ENCODE measurements at places on chromosomes 2 and 18. TPM values are rescaled to one million over a fixed set of nuclear protein-coding genes. Genes with fewer than 3 reads are reported as not detected.

Gene CRYBA2
- not detected for total RNA-seq

DNA sequence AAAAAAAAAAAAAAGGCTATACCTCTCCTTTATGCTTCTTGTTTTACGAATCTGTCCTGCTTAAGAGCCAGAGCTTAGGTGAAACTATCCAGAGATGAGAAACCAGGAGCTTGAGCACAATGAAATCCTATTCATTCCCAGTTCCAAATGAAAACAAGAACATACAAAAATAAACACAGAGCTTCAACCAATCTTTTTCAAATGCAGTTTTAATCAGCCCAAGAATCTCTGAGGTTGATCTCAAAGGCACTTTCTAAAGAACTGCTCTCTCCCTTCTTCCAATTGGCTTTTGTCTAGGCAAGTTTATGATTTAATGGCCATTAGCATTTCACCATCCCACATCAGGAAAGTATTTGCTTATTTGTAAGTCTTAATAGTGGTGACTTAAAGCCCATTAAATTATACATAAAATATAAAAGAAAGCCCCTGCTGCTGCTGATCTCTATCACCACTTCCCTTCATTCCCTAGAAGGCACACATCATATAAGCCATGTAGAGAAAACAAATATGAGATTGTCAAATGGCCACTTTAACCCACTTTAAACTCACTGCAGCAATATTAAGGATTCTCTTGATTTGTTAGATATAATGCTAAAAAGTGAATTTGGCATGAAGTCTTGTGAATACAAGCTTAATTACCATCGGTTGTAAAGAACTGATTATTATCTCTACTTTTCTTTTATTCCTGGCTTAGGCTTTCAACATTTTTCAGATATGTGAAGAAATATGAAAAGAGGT is 29.3 kb upstream of the SCN9A start:
- no peak overlapping the region for H3K27ac ChIP-seq
- DNase-seq: no peak
- no peaks in the 10 kb centered on the region for H3K27me3 ChIP-seq
- no peak overlapping the region for H3K4me3 ChIP-seq
- no peaks in the 10 kb centered on the region for H3K4me1 ChIP-seq
- no peaks in the 10 kb centered on the region for H3K36me3 ChIP-seq

Gene CTLA4
- total RNA-seq: 1.4 TPM

DNA sequence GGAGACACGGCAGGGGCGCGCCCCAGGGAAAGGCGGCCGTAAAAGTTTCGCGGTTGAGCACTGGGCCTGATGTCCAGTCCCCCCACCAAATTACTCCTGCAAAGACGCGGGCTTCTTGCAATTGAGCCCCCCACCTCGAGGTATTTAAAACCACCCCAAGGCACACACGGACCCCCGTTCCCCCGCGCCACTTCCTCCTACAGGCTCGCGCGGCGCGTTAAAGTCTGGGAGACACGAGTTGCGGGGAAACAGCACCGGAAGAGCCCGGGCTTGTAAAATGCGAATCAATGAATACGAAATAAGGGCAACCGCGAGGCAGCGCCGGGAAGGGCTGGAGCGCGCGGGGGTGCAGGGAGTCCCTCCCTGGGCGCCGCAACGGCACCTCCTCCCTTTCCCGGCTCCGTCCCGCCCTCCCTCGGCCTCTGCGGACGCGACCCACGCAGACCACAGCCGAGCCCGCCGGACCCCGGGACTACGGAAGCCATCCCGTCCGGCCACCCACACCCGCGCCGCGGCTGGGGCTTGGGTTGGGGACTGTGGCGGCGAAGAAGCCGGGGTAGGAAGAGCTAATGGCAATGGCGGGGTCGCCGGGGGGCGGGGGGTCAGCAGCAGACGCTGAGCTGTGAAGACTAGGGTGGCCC is 918 bp upstream of the NETO1 start:
- no peaks in the 10 kb centered on the region for H3K36me3 ChIP-seq
- no peaks in the 10 kb centered on the region for H3K4me1 ChIP-seq
- H3K27ac ChIP-seq: no peak overlapping the region
- DNase-seq: no peak
